ENCODE measurements at places on chromosomes 7 and 10. TPM values are rescaled to one million over a fixed set of nuclear protein-coding genes. Genes with fewer than 3 reads are reported as not detected.

CCDC201 gene
- total RNA-seq: not detected

ZNF467 gene
- 1.9 TPM for total RNA-seq

CCL24 gene
- total RNA-seq: not detected

UPF2 gene
- 26.2 TPM for total RNA-seq

SYT15 gene
- 1.4 TPM for total RNA-seq

LIMK1 gene
- 80.4 TPM for total RNA-seq

NUTM2B gene
- total RNA-seq: 1.8 TPM

SEMA4G gene
- 9.1 TPM for total RNA-seq

GCK gene
- total RNA-seq: 0.42 TPM
